ENCODE measurements at places on chromosomes 3 and 15.

- no peak for DNase-seq
Observed at GRCh38 chr3:54861248-54862067, 66.4 kb downstream of the LRTM1 start.

- no peak for DNase-seq
Observed at GRCh38 chr3:3316521-3316920, 137.0 kb upstream of the CRBN start.

GRCh38 chr3:107861904-107862303, 228.9 kb downstream of the CD47 start:
- DNase-seq: no peak

GRCh38 chr15:56805466-56806147, 72.3 kb upstream of the ZNF280D start:
- DNase-seq: no peak

DNA sequence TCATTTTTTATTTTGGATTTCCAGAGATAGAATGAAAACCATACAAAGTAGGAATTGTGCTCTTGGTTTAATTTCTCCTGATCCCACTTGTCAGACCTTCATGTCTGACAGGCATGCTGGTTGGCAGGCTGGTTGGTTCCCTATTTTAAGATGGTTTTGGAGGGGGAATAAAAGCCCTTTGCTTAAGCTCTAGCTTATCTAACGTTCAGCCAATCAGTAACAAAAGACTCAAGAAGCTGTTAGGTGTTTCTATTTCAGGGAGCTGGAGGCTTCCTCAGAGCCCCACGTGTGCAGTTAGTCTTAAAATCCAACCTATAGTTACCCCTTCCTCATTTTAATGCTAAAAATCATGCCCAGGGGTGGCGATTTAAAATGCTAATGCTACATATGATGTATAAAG, 40.5 kb upstream of the XIRP1 start:
- no peak for DNase-seq

DNA sequence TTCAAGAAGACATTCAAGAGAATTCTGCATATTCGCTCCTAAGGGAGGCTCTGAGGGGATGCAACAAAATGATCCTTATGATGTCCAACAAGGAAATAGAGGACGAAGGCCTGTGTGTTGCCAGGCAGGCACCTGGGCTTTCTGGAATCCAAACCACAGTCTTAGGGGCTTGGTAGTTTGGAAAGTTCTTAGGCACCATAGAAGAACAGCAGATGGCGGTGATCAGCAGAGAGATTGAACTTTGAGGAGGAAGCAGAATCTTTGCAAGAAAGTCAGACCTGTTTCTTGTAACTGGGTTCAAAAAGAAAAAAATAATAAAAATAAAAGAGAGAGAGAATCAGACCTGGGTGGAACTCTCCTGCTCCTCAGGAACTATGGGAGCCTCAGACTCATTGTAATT, 11.7 kb upstream of the ATG7 start:
- no peak for DNase-seq
